Amniotic epithelial cell (primary cell): ENCODE measurements at places on chromosomes 3 and 15.

- peak; percentile 18 for DNase-seq
Observed at GRCh38 chr3:184380185-184380626, 352 bp downstream of the CHRD start.

GRCh38 chr15:69410248-69410874 lies 3.8 kb upstream of the KIF23 start:
- DNase-seq: peak; percentile 43

DNA sequence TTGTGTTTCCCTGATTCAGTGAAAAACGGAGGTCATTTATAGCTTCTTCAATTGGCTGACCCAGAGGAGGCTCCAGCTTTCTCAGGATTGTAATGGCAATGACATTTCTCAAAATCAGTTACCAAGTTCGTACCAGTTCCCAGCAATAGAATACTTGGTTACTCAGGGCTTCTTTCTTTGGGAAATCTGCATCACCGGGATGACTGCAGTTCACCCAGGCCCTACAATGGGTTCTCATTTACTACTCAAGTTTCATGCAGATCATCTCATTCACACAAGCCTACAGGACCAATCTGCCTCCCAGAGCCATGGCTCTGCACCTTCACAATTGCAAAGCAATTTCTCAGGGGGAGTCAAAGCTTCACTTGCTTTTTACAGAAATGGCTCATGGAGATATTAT lies 109.6 kb downstream of the FHIT start:
- DNase-seq: no peak

DNA sequence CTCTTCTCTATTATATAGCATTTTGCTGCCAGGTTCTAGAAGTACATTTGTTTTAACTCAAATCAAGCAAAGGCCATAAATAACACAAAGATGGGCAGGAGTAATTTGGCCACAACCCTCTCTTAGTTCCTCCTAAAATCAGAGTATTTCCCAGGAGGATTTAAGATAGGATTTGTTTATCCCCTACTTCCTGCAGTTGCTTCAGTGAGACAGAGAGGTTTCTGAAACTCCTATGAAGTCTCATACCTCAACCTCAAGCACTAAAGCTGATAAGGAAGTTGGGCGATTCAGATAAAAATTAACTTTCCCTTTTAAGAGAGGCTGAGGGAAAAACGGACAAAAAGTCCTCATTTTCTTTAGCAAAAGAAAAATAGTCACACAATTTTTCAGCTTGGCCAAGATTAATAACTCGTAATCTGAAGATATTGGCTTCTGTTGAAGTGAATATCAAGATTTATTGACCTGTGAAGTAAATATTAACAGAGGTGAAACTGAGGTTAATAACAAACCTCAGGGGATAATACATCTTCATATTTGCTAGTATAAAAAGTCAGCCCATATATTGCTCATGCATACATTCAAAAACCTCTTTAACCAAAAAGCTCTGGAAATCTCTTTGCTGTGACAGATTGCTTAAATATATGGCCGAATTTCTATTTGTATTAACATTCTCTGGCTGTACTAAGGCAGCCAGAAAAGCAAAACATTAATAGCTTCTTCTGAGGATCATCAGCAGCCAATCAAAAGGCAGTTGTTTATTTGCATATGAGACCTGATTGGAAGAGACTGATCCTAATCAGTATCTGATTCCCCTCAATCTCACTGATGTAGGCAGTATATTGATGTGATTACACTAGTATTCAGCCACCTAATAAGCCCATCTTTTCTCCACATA lies 90.6 kb upstream of the GADL1 start:
- DNase-seq: peak; percentile 52

DNA sequence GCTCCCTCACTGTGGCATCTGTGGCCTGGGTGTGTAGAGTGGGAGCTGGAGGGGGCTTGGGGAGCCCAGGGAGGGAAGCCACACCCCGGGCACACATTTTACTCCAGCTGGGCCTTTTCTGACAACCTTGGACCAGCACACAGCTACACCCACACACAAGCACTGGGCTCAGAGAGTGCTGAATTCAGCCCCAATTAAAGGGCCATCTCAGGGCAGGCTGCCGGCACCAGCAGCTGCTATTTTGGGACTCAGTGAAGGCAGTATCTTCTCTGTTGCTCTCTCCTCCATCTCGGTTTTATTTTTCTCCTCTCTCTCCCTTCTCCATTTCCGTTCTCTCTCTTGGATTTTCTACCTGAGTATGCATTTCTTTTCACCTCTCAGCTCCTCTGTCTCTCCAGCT lies 19.1 kb upstream of the TBC1D21 start:
- DNase-seq: no peak

GRCh38 chr15:90343302-90343790 lies 8.7 kb upstream of the ZNF774 start:
- peak; percentile 52 for DNase-seq

DNA sequence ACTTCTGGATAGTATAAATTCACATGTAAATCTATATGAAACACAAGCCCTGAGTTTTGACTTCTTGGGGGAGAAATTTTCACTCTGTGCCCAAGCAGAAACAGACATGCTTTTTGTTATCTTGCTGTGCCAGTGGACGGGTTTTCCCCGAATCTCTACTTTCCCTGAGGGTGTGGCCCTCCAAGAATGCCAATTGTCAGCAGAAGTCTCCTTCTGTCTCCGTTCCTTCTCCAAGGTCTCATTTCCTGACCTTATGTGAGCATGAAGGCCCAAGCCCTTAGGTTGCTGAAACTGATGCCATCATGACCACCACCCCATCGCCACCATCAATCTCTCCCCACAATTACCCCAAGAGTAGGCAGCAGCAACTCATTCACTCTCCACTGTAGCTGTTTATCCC lies 253.8 kb downstream of the XXYLT1 start:
- no peak for DNase-seq

DNA sequence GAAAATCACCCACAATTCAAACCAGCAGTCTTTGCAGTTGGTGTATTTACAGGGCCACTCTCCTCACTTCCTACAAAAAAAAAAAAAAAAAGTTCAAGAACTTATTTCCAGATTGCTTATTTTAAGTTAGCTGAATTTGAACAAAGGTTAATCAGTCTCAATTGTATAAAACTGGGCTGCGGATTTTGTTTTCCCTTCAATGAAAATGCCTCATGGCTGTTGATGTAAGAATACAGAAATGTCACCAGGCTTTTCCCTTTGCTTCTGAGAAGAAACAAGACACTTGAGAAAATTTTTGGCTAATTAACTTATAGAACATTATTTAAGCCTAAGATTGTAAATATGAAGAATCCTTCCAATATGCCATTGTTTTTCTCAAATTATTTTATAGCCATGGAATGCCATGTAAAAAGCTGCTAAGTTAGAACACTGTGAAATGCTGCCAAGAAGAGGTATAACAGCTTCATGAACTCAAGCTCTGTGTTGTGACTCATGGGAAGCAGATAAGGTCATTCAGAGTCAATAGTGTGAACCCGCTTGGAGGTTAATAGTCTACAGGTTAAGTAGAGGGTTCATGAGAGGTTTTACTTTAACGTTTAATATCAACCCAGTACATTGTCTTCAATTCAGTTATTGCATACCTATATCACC lies 84.3 kb upstream of the ABI3BP start:
- peak; percentile 55 for DNase-seq

DNA sequence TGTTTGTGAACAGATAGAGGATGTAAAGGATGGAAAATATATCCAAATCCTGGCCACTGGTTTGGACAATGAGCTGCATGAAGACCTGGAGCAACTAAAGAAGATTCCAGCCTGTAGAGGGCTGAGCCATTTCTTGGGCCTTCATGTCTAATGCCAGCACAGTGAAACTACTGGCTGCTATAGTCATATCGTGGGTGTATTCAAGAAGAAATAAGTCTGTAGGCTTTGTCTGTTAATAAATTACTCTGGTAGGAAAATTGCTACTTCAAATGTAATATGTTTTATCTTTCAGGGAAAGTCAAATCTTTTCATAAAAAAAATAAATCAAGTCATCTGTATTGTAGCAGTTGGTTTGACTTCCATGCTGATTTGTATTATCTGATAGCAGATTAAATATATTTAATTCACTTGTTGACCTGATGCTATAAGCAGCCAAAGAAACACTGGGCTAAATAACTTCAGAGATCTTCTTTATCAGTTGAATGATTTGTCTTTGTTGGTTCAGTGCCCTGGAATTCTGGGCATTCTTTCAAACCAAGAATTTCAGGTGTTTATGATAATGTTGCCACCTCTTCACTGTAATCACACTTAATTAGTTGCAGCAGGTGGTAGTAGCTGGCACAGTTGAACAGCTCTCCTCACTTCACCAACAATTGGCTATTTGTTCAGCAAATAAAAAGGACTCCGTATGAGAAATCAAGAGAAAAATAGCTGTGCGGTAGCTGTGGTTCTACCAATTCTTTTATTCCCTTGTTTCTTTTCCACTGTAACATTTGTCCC lies 1109.5 kb downstream of the NSUN3 start:
- DNase-seq: no peak

- DNase-seq: no peak
Observed at GRCh38 chr3:184373422-184373821, 4.6 kb downstream of the THPO start.

- no peak for DNase-seq
Observed at GRCh38 chr15:84985158-84985557, 3.5 kb downstream of the PDE8A start.

DNA sequence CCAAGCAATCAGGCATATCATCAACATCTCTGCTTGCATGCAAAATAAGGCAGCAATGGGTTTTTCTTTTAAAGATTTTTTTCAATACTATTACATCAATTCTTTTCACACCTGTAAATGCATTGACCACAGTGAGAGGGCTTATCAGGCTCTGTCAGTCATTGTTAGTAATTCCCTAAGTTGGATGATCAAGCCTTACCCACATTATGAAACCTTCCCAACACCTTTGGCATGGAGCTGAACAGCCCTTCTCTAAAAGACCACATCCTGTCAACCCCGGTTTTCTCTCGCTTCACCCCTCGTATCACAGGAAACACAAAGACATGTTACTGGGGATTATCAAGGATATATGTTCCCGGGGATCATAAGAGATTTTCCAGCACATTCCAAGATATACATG lies 135.2 kb upstream of the SLC24A5 start:
- no peak for DNase-seq

- DNase-seq: peak; percentile 36
Observed at GRCh38 chr15:95558131-95558530, 772.4 kb upstream of the NR2F2 start.

DNA sequence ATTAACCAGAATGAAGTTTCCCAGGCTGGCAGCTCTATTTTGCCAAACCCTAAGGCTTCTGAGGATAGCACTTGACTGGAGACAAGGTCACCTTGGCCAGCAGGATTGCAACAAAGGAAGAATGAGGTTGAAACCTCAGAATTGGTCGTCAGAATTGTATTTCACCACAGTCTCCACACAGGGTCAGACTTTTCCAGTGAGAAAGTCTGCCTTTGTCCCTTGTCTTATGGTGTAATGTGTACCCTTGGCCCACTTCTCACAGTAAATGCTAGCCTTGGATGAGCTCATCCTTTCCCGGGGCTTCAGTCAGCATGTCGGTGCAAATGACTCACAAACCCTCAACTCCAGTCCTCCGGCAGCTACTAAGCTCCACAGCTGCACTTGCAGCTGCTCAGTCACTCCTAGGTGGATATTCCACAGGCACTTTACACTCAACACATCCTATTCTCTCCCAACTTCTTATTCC lies 19.7 kb downstream of the SSR3 start:
- DNase-seq: peak; percentile 99

DNA sequence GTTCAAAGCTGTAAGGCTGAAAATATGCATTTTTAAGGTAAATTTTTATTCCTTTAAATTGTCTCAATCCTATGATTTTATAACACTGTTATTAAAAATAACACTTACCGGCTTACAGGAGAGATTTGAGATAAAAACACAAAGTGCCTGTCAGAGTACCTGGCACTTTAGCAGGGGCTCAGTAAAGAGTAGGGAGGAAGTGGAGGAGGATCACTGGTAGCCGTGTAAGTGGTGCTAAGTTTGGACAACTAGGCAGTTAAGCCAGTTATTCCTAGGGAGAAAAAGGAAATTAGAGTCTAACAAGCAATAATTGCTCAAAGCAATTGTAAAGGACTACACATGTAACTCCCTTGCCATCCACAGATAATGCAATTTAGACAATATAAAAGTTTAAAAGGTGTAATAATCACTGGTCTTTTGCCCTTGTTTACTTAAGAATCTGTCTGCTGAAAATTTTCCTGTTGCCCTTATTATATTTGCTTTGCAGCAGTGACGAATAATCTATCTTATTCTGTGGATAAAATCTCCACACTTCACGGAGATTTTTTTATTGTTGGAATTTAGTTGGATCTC lies 204.8 kb downstream of the CDIN1 start:
- DNase-seq: no peak

- DNase-seq: peak; percentile 53
Observed at GRCh38 chr15:40470423-40471104, at the start of gene CHST14. TSS of gene CHST14 (plus strand) at chr15:40470984. CDS start at chr15:40471214, 230 bp downstream.

GRCh38 chr3:119880966-119881365 lies 99.1 kb downstream of the NR1I2 start:
- DNase-seq: peak; percentile 10

DNA sequence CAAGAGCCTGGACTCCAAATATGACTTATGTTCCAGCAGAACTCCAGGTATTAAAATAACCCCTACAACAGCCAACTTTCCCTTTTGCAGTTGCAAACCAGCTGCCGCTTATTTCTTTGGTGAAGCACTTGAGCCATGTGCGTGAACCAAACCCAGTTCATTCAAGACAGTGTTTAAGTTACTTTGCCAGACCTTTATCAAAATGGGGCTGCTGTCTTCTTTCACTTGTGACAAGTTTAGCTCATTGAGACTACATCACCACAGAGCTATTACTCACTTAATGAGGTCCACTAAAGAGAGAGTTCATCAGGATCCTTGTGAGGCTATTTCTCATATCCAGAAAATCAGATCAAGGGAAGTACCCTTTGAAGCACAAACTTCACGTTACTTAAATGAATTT lies 2.4 kb upstream of the XRN1 start:
- DNase-seq: peak; percentile 53

DNA sequence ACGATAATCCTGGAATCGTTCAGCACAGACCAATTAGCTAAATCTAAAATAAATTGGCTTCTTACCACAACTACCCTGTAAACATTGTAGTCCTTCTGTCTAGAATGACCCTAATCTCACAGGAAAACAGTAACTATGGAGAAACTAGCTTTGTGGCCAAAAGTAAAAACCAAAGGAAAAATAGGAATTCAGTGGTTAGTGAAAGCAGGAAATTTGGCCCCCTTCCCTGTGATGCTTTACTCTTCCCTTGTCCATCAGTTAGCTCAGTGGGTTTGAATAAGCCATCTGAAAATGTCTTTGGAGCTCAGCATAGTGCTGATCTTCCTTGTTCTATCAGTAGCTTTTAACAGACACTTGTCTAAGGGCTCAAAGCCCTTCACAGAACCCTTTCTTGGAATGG lies 1.6 kb downstream of the NMD3 start:
- peak; percentile 24 for DNase-seq

- DNase-seq: peak; percentile 29
Observed at GRCh38 chr15:97234851-97235610, 725.5 kb upstream of the ARRDC4 start.

DNA sequence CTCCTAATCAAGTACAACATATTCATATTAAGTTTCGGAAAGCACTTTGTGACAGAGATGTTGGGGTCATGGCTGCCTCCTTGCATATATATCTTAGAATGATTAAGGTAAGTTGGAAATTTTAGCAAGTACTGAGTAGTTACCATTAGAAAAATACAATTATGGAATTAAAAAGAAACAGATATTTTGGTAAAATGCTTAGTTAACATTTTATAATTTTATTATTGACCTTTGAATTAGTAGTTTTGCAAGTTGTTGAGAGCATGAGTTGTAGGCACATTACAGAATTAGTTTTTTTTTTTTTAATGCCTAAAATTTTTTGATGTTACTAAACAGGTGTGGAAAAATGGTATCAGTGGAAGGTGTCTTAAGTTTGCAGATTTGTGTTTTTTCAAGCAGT lies 20.6 kb downstream of the AP4E1 start:
- DNase-seq: no peak
